ENCODE measurements at places on chromosomes 1 and 21.

DNA sequence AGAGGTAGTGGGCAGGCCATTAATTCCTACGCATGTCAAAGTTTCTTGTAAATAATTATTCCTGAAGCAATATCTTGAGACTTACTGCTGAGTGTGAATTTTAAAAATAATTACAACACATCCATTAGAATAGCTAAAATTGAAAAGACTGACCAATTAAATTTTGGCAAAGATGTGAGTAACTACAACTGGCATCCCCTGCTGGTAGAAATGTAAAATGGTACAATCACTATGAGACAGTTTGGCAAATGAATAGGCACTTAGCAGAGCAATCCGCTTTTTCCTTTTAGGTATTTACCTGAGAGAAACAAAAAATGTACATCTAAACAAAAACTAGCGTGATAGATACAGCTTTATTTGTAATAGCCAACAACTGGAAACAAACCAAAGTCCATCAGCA lies 798.9 kb downstream of the BRINP3 start:
- DNase-seq = no peak

GRCh38 chr1:154199563-154199879 lies 6.6 kb downstream of the CFAP141 start:
- no peak for DNase-seq

- no peak for DNase-seq
Measured at GRCh38 chr1:59290193-59290949, 6.5 kb upstream of the FGGY start.

DNA sequence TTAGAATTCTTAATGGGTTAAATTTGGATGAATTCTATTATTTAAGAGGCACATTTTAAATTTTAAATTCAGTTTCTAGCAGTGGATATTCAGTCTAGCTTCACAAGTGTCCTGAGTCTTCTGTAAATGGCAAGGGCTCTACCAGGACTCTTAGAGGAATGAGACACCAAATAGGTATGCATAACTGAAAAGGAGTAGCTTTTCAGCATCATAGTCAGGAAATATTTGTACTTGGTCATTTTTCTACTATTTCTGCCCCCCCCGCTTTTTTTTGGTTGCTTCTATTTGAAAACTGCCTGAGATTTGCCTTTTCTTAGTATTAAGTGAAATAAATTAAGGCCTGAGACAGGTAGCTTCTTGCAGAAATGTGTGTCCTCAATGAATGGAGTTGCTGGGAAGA lies 80.2 kb downstream of the MAST2 start:
- DNase-seq = no peak

- peak; percentile 19 for DNase-seq
Measured at GRCh38 chr1:19010995-19011844, 54.7 kb upstream of the IFFO2 start.

DNA sequence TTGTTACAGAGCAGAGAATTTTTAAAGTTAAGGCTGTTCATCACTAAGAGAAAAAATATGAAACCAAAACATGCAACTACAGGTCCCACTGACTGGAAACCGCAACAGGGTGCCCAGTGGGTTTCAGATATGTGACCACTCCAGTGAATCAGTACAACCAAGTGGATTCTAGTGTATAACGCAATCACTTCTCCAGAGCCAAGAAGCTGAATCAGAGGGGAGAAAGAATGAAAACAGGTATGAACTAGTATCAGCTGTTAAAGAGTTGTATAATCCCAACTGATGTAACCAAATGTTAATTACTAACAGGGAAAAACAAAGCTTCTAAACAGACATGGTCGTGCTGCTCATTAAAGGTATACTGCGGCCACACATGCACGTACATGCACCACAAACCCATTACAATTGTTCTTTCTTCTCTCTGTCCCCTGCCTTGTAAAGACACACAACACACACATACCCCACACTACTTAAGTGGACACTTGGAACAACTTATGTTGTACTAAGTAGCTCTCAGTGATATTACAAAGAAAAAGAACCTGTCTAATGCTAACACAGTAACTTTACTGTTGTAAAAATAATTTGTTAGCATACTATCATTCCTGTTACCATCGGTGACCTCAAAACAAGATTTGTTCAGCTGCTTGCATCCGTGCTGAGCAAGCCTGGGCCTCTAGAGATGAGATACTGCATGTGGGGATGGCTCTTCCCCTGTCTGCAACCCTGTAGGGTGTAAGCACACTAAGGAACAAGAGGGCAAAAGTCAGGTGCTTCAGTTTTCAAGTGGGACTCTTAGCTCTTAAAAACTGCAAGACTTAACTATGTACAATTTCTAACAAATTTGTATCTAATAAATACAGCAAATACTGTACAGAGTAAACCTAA lies 74.2 kb downstream of the PTPN14 start:
- no peak for DNase-seq

DNA sequence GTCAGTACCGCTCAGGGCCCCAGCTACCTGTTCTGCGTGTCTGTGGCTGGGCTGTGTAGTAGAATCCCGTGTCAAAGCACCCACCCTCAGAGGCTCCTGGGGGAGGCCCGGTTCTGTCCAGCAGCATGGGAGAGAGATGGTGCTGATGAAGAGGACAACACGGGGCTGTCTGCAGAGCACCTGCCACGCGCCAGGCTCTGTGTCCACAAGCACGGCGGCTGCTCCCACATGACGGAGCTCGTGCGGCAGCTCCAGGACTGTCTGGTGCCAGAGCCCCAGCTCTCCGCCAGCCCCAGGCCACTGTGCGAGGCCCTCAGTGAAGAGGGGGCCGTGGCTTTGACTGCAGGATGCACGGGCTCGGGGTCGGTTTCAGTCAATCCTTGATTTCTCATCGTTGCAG lies 42.0 kb upstream of the TSPEAR start:
- no peak for DNase-seq

GRCh38 chr21:41242238-41242829 lies 74.3 kb upstream of the FAM3B start:
- no peak for DNase-seq

DNA sequence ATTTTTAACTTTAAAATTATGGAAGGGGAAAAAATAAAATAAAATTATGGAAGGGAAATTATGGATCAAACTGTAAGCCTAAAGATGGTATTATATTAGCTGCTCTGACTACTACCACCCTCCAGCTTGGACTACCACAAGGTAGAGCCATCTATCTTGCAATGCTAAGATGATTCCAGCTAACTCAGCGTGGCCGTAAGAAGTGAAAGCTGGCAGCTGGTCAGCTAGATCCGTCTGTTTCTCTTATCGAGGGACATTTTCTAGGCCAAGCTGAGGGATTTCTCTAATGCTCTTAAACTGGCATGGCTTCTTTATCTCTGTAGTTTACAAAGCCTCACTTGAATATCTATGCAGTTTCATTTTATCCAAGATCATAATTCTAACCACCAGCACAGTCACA lies 31.5 kb downstream of the LYST start:
- no peak for DNase-seq

DNA sequence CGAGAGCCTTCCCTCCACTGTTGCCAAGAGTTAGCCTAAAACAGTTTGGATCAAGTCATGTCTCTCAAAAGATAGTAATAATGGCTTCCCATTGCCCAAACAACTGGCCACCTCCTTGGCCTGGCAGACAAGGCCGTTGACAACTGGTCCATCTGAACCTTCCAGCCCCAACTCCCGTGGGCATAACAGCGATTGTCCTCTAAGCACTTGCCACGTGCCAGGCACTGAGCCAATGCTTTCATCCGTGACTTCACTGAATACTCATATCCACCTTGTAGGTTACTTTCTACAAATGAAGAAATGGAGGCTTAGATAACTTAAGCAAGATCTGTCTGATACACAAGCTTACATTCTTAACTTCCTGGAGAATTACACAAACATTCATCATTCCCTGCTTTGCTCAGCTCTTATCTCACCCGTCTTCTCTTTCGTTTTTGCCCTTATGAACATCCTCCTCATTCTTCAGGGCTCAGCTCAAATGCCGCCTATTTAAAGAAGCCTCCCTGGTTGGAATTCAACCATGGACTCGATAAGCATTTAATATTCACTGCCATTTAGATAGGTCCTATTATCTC lies 106.4 kb downstream of the KCND3 start:
- no peak for DNase-seq

DNA sequence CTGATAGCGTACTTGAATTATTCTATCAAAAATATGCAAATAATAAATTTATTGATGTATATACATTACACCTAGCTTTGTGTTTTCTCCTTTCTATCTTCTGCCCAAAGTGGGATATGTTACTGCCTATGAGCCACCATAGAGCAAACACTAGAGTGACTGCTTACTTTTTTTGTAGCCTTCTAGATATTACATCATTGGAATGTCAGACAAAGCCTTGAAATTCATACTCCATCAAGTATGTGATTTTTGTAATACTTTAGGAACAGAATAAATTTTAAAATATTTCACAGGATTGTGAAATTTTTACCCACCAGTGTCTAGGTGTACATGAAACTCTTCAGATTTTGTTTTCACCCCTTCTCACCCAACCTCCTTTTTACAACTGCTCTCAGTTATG lies 787.6 kb downstream of the USP25 start:
- no peak for DNase-seq

DNA sequence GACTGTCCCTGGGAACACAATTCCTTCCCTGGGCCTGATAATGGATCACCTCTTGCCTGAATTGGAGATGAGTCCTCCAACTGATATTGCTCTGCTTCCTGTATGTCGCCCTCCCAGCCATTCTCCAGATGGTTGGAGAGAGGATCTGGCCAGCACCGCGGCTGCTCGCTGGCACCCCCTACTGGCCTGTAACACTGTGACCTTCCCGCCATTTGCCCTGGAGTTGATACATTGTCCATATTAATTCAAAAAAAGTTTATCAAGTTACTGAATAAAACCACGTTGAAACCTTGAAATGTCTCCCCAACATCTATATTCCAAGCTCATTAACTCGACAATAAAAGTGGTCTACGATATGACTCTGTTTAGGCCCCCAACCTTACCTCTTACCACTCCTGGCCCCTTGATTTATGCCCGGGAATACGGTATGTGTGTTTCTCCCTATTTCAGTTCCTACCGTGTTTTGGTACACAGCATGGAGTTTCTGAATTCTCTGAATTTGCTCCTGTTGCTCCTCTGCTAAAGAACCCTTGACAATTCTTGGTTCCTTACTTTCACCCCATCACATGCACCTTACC lies 241.8 kb upstream of the KIAA0040 start:
- DNase-seq = no peak

DNA sequence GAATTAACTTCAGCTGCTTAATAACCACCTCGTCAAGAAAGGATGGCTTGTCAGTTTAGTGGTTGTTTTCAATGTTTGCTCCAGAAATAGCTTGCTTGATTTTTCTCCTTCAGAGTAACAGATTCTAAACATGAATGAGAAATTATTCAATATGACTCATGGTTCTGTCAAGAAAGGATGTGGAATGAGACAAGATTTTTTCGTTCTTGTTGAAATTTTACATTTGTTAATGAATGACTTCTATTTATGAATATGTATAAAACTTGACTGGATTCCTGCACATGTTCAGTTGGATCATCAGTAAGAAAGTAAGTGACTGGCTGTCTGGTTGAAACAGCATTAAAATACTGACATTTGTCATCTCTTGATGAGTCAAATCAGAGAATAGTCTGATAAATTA lies 38.3 kb downstream of the IFI44 start:
- no peak for DNase-seq

DNA sequence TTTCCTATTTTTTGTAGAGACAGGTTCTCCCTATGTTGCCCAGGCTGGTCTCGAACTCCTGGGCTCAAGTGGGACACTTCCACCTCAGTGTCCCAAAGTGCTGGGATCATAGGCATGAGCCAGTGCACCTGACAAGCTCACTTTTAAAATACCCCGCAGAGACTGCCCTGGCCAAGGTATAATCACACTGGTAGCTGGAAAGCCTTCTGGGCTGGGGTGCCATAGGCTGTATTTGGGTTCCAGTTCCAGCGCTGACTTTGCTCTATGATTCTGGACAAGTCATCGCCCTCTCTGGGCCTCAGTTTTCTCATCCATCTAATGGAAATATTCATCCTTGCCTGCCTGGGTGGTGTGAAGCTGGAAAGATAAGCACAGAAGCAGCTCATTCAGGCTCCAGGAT lies 10.4 kb downstream of the LDLRAD1 start:
- DNase-seq = no peak

DNA sequence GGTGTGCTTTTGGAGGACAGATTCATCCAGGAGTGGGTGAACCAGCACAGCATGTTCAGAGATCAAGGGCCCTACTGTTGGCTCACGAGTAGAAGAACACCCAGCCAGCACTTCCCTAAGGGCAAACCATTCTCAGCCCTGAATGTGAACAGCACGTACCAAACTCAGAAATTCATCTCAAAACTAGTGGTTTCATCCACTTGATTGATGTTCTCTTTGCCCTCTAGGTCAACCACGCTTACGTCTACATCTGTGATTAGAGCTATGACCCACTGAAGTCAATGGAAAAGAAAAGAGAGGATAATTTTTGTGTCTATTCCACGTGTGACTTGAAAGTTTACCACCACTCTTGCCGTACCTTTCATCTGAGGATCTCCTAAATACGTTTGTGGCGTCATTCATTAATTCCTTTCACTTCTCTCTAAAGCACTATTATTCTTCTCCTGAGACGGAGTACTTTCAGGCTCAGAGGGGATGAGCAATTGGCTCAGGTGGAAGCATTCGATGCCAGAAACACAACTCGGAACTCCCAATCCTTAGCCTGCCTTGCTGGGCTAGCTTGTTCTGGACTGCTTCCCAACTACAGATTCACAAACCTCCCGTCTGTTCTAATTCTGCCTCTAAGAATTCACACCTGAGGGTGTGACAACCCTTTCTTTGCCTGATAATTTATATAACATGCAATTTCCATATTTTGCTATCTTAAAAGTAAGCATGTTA lies 57.3 kb upstream of the HIVEP3 start:
- no peak for DNase-seq

DNA sequence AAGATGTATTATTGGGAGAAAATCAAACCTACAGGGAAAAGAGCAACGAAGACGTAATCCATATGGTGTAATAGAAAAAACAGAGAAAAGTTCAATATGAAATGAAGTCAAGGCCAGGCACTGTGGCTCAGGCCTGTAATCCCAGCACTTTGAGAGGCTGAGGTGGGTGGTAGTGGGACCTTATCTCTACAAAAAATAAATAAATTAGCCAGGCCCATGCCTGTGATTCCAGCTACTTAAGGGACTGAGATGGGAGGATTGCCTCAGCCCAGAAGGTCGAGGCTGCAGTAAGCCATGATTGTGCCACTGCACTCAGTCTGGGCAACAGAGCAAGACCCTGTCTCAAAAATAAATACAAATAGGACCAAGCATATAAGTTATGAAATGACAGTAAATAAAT lies 11.4 kb downstream of the DESI2 start:
- DNase-seq = no peak

GRCh38 chr1:165837838-165838364 lies 10.5 kb downstream of the UCK2 start:
- no peak for DNase-seq

GRCh38 chr1:30598571-30599114 lies 124.7 kb downstream of the MATN1 start:
- DNase-seq = no peak

GRCh38 chr1:42456754-42457089 lies 379 bp downstream of the PPCS start:
- DNase-seq = peak; percentile 53

- no peak for DNase-seq
Measured at GRCh38 chr1:64536836-64537490, 67.0 kb downstream of the CACHD1 start.
